ENCODE measurements at places on chromosomes 7 and 10.

DNA sequence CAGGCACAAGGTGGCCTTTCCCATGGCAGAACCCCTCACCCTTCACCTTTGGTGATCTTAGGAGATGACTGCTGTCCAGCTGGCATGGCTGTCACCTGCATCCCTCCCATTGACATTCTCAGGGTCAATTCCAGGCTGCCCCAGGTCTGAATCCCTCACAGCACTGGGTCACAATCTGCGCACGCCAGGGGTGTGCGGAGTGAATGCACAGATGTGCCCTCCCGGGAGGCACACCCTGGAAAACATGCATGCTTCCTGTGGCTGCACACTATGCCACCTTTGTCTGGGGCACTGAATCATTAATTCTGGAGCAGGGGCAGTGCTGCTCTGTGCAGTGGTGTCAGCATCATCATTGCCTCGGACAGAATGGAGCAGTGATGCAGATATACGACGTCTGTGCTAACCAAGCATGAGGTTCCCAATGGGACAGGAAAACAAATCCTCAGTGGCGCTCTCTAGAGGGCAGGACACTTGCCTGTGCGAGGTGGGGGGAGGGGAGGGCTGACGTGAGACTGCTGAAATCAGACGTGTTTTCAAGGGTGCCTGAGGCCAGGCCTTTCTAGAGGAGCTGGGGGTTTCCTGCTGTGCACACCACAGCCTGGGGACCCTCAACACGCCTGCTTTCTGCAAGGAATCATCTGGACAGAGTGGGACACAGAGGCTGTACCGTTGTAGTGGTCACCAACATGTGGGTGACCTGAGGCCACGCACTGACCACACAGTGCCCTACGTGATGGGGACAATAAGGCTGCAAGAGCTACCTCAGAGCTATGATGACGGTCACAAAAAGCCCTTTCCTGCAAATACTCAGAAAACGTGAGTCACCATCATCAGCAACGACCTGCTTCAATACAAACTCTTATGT lies 77.9 kb downstream of the HIPK2 start:
- DNase-seq, result no peak

DNA sequence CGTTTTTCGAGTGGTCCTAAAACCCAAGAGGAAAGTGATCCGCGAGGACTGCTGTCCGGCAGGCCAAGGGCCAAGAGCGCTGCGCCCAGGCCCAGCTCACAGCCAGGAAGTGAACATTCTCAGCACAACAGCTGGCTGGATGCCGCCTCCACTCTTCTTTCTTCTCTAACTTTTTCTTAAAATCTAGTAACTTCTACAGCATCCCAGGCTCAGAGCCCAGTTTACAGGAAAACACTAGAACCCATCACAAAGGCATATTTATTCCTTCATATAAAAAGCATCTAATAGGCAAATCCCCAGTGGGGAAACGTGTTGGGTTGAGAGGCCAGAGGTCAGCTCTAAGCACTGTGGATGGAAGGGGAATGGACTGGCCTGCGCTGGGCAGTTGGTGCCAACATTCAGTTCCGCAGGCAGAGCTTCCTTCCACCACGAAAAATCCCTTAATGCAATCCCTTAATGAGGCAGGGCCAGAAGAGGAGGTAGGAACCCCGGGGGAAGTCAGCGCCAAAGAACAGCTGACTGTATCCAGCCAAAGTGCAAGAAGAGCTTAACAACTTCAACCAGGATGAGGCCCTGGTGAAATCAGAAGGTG lies 74.8 kb downstream of the ZRANB1 start:
- no peak for DNase-seq

DNA sequence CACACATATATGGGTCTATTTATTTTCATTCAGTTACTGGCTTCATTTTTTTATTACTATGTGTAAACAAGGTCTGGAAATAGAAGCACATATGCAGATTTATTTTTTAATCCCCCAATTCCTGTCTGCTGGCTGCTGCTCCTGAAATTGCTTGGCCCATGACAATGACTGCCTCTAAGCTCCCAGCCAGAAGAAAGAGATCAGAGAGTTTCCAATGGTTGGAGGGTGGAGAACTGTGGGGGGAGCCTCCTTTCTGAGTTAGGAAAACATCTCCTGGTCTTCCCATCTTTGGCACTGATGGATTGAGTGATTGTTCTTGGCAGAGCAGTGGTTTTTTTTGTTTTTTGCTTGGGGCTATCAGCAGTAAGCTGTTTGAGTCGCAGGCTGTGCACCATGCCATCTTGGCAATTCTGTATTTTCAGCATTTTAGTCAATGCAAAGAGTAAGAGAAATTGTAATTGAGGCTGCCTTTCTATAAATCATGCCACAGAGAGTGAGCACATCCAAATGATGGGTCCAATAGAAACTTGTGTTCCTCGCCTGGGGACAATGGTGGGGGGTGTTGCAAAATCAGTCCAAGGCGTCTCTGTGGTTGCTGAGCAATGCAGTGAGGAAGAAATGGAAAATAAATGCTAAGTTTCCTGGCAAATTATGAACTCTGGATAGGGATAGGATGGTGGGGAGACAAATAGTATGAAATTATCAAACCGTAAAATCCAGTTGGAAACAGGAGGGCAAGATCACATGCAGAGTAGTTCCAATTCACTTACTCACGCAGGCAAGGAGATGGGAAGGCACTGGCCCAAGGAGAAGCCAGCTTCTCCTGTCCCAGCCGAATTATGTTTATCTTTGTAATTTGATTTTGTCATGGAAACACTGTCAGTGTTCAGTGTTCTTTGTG lies 382.4 kb downstream of the SORCS3 start:
- DNase-seq, result no peak

DNA sequence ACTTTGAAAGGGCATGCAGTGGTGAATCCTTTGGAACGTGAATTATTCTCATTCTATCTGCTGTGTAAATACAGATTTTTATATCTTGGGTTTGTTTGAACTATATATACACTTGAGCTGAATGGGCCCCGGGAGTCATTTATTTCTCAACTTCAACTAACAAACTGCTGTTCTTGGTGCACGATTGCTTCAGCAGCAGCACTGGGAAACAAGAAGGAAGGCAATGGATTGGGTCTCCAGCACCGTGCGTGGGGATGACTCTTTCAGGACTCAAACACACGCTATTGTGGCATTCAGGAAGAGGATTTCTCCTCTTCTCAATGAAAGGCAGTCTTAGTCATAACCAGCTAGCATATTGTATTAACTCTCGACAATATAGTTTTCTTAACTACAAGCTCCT lies 226.0 kb upstream of the NFE2L3 start:
- no peak for DNase-seq

- DNase-seq, result no peak
Measured at GRCh38 chr7:50834679-50835078, 52.0 kb upstream of the GRB10 start.

GRCh38 chr10:60389413-60390025 lies at the start of gene ANK3:
TSS of gene ANK3 (minus strand) at chr10:60389875. CDS start at chr10:60389538, 337 bp downstream.
- DNase-seq, result no peak

DNA sequence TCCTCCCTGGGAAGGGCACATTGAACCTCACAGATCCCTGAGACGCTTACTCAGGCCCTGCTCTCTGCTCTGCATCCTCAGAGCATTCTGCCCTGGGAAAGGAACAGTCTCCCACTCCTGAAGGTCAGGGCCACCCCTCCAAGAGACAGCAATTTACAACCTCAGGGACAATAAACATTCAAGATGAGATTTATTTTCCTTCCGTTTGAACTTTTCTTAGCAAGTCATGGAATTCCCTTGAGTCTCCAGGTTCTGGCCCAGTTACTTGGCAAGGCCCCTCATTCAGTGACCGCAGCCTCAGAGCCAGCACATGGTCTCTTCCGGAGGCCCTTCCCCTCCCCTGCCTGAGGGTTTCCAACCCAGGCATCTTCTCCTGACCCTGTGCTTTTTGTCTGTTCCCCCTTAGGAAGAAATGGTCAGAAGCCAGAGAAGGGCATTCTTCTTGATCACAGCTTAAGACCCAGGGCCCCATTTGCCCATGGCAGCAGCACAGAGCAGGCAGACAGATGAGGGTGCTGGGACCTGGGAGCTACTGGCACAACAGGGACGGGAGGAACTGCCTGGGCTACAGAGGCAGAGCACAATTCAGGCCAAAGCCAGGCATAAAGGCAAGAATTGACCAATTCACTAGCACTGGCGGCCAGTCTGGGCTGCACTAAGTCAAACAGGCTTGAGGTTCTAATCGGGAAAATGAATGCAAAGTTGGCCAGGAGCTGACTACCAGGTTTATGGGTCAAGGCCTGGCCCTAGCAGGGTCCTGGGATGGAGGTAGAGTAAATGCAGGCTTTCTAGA lies 56.7 kb downstream of the VSTM4 start:
- DNase-seq, result no peak

DNA sequence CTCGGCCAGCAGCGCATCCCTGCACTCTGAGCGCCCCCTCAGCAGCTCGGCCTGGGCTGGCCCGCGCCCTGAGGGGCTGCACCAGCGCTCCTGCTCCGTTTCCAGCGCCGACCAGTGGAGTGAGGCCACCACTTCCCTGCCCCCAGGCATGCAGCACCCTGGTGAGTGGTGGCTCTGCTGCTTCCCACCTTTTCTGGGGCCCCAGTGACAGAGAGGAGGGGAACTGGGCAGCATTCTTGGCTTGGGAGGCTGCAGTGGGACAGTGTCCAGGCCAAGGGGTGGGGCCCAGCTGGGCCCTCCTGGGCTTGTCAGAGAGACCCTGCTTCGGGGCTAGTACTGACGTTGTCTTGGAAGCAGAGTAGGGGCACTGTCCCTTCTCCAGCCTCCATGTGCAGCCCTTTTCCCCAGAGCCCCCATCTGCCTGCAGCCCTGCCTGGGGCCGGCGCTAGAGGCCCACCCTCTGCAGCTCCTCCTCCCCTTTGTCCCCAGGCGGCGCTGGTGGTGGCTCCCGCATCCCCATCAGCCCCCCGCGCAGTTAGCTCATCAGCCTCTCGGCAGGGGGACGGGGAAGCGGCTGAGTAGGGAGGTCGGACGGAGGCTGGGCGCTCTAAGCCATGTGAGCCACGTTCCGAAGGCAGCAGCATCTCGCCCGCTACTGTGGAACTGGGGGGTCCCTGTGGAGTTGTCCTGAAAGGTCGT lies 29.2 kb downstream of the GBX1 start:
- DNase-seq, result no peak

GRCh38 chr10:490891-491571 lies 198.4 kb downstream of the DIP2C start:
- DNase-seq, result no peak
